ENCODE measurements at places on chromosomes 11 and 22.

DNA sequence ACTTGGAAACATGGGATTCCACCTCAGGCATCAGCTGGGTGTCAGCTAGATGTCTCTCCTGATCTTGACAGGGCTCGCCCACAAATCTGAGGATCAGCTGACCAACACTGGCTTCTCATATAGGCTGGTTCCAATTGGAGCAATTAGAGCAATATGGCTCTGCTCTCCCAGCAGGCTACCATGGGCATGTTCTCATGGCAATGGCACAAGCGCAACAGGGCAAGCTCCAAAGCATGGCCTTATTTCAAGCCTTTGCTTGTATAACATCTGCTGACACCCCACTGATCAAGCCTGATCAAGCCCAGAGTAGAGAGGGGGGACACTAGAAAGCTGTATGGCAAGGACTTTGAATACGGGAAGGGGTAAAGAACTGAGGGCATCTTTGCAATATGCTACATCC is 40.7 kb upstream of the SPATA19 start:
- DNase-seq: no peak

DNA sequence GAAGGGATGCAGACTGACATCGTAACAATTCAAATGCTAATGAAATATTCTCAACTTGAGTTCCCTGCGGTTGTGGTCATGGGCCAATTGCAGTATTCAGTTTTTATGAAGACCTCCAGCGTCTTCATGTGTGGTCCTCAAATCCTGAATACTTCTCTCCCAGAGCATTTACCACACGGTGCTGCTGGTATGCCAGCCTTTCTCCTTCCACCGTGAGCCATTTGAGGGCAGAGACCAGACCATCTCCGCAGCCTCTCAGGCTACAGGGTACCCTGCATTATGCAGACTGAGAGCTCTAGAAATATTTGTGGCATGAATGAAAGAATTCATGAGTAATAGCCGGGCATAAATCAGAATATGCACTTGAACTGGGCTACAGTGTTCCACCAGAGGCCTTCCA is 289.7 kb downstream of the ST3GAL4 start:
- DNase-seq: no peak

DNA sequence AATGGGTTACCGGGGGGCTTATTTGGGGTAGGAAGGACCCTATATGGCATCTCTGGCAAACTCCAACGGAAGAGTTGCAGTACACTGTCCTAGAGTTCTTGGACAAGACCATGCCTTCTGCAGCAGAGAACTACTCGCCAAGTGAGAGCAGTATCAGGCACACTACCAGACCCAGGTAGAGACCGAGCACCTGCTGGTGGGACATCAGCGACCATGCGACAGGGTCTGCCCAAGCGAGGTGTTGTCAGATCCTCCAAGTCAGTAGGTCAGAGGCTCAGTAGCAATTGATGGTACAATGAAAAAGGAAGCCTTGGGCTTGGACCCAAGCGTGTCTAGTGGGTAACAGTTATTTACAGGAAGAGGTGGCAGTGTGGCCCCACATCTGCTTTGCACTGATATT is 3.1 kb upstream of the CHKB start:
- no peak for DNase-seq

DNA sequence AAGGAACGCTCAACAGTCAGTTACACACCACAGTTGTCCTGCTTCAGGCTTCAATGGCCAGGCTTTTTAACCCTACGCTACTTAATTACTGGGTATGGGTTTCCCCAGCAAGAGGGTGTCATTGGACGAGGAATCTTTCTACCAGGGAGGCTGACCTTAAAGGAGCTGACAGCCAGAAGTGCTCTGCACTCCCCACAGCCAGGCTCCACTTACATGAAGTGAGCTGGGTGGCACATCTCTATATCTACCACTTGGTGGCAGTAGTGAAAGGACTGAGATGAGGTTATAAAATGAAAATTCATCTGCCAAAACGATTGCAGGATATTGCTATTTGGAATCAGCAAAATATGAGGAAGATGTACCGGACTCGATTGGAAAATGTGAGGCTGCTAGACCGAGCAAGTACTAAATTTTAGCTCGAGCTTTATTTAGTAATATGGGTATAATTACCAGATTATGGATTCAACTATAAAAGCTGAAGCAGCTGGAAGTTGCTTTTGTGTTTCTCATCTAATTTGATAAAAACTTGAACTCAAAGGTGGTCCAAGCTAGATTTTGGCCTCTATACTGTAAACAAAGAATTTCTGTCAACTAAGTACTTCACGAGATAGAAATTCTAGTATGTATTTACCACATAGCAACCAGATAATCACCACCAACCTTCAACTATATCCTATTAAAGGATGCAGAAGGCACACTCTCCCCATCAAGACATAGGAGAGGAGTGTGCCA is 53.9 kb upstream of the CEP126 start:
- peak; percentile 14 for DNase-seq

GRCh38 chr11:116860303-116860702 is 22.9 kb upstream of the APOA1 start:
- DNase-seq: no peak

DNA sequence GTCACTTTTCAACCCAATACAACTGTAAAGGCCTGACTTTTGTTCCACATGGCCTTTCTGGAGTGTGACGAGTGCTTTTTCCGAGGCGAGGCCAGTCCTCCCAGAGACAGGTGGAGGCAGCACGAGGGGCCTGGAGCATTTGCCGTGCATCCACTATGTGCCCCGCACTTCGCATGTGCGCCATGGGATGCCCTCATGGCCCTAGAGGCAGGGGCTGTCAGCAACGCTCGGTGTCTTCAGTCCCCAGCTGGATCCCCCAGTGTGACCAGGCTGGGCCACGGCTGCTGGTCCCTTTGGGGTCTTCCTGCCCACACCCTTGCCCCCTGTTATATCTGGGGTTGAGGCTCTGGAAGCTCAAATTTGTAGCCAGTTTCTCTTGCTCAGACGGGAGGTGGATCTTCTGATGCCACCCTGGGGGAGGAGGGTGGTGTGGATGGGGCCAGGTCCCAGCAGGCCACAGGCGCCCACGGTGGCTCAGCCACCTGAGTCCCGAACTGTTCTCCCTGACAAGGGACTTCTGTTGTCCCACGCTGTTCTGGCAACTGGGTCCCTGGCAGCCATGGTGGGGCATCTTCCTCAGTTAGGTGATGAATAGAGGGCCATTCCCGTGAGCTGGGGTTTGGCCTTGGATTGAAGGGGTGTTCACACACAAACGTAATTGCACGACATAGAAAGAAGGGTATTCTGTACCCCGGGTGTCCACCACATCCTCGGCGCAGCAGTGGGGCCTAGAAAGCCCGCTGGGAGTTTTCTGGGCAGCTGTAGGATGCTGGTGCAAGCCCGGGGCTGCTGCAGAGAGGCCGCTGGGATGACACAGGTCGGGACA is 100.9 kb downstream of the CTTN start:
- DNase-seq: no peak

DNA sequence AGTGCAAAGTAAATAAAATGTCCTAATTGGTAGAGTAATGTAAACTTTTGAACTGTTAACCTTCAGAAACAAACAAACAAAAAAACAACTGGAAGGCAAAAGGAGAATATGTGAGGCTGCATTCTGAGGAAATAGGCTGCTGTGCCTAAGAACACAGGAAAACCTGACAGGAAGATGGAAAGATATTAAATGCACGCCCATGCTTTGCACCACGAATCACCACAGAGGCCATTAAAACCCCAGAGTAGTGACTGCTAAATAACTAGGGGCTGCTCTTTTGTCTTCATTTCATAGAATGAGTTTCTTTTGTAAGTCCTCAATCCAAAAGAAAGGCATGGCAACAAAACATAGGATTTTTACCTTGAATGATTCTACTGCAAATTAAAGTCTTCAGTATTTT is 436.0 kb downstream of the RAB38 start:
- no peak for DNase-seq

- DNase-seq: no peak
These were observed 95.1 kb downstream of the BLID start for GRCh38 chr11:122020902-122021301.

DNA sequence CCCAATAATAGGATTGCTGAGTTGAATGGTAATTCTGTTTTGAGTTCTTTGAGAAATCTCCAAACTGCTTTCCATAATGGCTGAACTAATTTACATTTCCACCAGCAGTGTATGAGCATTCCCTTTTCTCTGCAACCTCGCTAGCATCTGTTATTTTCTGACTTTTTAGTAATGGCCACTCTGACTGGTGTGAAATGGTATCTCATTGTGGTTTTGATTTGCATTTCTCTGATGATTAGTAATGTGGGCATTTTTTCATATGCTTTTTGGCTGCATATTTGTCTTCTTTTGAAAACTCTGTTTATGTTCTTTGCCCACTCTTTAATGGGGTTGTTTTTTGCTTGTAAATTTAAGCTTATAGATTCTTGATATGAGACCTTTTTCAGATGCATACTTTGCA is 97.4 kb downstream of the FDX1 start:
- no peak for DNase-seq

GRCh38 chr11:35590412-35590811 is 27.8 kb upstream of the FJX1 start:
- DNase-seq: no peak

- DNase-seq: no peak
These were observed 86.5 kb upstream of the GALNT18 start for GRCh38 chr11:11708256-11708655.

- no peak for DNase-seq
These were observed 109.2 kb downstream of the RAB38 start for GRCh38 chr11:88066090-88066489.

- no peak for DNase-seq
These were observed 32.2 kb downstream of the ARAP1 start for GRCh38 chr11:72720047-72720446.

DNA sequence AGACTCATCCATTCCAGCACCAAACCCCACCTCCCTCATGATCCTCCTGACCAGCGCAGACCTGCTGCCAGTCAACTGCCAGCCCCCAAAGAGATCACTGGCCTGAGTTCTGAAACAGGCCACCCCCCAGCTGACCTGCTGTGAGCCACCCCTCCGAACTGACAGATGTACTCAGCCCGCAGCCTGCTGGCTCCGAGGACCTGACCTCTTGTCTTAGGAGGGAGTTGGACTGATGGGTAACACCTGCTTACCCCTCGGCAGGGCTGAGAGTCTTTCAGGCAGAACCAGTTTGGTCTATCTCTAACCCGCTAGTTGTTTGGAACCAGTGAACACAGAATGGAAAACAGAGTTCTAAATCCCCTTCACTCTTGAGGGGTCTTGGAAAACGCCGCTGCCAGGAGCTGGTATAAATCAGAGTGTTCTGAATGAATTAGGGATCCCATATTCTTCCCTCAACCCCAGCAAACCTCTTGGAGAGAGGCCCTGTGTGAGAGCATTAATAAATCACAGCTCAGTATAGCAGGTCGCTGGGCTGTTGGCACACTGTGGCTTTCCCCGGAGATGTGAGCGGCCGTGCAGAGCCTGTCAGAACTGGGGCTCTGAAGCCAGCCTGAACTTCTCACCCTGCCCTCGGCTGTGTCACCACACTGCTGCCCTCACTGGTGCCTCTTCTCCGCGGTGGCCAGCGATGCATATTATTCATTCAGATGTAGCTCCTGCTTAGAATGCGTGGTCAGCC is 165.1 kb upstream of the NCAM1 start:
- no peak for DNase-seq

DNA sequence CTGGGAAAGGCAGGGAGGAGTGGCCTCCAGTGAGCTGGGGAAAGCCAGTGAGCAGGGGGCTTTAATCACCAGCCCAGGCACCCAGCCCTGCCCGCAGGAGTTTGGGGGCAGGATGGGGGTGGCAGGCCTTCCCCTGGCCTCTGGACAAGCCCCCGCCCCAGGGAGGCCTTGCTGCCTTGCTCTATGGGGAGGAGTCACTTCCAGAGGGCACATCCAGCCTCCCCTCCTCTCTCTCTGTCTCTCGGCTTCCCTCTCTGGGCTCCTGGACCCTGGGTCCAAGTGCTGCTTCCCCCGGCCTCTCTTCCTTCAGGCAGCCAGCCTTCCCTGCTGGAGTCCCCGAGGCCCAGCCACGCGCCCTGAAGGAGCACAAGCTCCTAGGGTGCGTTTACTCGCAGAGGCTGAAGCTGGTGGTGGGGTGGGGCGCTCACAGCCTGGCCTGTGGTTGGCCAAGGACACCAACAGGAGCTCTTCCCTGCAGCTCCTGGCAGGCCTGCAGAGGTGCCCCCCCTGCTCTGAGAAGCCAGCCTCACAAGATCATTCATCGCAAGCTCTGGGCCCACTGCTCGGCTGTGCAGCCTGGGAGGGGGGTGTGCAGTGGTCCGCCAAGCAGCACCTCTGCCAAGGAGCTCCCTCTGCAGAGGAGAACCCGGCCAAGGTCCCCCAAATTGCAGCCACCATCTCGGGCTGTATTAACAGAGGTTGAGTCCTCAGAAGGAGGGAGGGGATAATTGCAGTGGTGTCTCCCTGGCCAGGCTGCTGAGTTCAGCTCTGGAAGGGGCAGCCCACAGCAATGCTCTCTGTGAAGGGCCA is 25.4 kb downstream of the OSBPL5 start:
- DNase-seq: no peak

DNA sequence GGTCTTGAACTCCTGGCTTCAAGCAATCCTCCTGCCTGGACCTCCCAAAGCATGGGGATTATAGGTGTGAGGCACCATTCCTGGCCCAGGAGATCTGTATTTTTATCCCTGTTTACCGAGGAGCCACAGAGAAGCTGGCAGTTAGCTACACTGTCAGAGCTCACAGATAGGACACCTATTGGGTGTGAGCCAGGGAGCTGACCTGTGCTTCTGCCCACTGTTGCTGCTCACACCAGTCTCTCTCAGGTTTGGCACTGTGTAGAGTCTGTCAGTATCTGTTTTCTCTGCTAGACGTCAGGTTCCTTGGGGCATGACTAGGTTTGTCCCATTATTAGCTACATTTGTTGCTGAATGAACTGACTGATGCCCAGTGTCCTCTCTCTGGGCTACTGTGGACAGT is 17.5 kb downstream of the PPP6R2 start:
- no peak for DNase-seq

- peak; percentile 53 for DNase-seq
These were observed 10.2 kb downstream of the SERPIND1 start for GRCh38 chr22:20783844-20784723.

DNA sequence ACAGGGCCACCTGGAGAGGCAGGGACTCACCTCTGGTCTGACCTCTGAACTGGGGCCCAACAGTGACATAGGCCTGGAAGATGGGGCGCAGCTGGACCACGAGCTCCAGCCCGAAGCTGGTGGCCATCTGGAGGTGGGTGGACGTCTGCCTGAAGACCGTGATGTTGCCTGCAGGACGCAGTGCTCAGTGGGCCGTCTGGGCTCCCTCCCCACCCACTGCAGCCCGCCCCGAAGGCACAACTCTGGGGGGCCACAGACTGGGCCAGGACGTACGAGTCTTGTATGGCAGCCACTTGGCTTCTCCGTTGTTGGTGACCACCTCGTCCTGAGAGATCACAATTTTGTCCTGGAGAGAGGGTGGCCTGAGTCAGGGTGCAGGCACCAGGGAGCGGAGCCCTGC is 7.9 kb downstream of the MUC6 start:
- no peak for DNase-seq

- DNase-seq: no peak
These were observed 122.2 kb downstream of the ST3GAL4 start for GRCh38 chr11:126477535-126478305.
